Stimulated activated naive CD4-positive, alpha-beta T cell (primary cell): ENCODE measurements at places on chromosomes 4 and X.

DNA sequence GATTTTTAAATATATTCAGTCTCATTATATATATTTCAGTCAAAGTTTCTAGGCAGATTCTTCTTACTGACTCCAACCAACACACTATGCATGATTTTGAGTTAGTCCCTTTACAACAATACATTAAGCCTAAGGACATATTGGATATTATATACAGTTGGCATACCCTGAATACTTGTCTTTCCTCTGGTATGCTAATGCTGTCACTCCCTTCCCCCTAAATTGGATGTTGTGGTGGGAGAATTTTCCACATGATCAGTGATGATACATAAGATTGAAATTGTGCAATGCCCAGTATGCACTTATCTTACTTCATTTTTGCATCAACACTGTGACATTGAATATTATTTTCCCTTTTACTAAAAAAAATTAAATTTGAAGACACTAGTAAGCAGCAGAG is 935.2 kb downstream of the PCDH7 start:
- no peak for DNase-seq

GRCh38 chrX:16903274-16904022 is 33.3 kb upstream of the RBBP7 start:
- DNase-seq, result no peak

DNA sequence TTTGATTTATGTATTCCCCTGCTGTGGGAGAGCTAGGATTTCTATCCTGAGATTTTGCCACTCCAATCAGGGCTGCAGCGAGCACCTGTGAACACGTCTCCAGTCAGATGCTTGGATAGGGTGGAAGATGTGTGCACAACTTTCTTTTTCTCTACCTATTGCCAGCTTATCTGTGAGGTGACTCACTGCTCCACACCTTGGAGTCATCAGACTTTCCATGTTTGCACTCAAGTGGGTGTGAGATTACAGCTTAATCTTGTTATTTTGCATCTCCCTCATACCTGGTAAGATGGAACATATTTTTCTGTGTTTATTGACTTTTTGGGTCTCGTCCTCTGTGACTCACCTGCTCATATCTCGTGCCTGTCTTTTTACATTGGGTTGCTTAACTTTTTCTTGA is 32.2 kb downstream of the PSAPL1 start:
- DNase-seq, result no peak

- no peak for DNase-seq
Observed at GRCh38 chr4:69066945-69067344, 29.3 kb upstream of the UGT2B7 start.

DNA sequence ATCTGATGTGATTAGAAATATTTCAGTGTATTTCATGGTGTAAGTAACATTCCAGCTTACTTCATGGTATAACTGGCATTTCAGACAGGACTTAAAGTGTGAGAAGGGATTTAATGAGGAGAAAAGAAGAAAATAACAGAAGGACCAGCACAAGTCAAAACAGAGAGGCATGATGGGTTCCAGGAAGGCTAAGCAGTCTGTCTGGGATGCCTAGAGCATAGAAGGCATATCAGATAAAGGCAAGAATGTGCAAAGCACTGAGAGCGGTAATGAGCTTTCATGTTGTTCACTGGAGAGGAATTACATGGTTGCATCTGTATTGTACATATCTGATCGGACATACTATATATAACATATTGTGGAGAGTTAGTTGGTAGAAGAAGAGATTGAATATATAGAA is 54.2 kb downstream of the GRID2 start:
- DNase-seq, result no peak

DNA sequence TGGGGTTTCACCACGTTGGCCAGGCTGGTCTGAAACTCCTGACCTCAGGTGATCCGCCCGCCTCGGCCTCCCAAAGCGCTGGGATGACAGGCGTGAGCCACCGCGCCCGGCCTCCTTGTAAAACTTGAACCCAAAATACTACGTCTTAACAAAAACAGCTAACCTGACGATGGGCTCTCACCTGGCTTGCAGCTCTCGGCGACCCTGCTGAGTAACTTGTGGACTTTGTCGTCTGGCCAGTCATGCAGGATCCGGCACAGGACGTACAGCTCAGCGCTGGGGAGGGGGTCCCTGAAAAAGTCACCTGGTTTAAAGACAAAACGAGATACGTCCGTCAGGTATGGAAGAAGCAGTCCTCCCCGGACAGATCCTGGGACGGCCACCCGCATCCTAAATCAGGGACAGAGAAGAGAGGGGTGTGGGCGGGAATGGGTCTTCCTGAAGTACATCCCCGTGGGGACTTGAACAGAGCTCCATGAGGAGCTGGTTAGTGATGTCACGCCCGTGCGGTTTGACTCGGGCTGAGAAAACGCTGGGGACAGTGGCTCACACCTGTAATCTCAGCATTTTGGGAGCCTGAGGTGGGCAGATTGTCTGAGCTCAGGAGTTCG is 20.7 kb upstream of the SLC25A6 start:
- no peak for DNase-seq

- DNase-seq, result no peak
Observed at GRCh38 chrX:74890676-74891430, 34.4 kb downstream of the NEXMIF start.

DNA sequence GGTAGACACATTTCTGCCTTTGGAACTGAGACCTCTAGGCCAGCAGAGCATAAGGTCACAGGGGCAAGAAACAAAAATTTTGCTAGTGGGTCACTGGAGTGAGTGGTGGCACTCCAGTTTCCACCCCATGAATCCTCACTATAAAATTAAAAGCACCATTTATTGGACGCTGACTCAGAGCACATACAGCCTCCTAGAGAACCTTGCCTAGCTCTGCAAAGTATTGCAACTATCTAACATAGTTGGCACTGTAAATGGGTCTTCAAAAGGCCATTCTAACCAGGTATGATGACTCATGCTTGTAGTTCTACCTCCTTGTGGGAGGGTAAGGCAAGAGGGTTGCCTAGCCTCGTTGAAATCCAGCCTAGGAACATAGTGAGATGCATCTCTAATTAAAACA is 25.1 kb downstream of the RRAGB start:
- no peak for DNase-seq

- no peak for DNase-seq
Observed at GRCh38 chr4:3317656-3318211, 24.9 kb downstream of the RGS12 start.

GRCh38 chrX:140346729-140347128 is 158.1 kb downstream of the SOX3 start:
- DNase-seq, result no peak

GRCh38 chrX:8879750-8880149 is 78.6 kb upstream of the FAM9A start:
- DNase-seq, result no peak

GRCh38 chr4:181418496-181418895 is 824.7 kb upstream of the TENM3 start:
- DNase-seq, result no peak

DNA sequence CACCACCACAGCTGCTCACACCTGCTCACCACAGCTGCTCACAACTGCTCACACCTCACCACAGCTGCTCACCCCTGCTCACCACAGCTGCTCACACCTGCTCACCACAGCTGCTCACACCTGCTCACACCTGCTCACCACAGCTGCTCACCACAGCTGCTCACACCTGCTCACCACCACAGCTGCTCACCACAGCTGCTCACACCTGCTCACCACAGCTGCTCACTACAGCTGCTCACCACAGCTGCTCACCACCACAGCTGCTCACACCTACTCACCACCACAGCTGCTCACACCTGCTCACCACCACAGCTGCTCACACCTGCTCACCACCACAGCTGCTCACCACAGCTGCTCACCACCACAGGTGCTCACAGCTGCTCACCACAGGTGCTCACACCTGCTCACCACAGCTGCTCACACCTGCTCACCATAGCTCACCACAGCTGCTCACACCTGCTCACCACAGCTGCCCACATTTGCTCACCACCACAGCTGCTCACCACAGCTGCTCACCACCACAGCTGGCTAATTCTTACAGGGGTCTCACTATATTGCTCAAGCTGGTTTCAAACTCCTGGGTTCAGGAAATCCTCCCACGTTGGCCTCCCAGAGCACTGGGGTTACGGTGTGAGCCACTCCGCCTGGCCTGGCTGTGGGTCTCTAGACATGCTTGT is 30.4 kb upstream of the CPLX1 start:
- no peak for DNase-seq

GRCh38 chrX:115689931-115690330 is 129.0 kb downstream of the PLS3 start:
- DNase-seq, result no peak

GRCh38 chr4:112199041-112199440 is 32.5 kb upstream of the AP1AR start:
- DNase-seq, result no peak

DNA sequence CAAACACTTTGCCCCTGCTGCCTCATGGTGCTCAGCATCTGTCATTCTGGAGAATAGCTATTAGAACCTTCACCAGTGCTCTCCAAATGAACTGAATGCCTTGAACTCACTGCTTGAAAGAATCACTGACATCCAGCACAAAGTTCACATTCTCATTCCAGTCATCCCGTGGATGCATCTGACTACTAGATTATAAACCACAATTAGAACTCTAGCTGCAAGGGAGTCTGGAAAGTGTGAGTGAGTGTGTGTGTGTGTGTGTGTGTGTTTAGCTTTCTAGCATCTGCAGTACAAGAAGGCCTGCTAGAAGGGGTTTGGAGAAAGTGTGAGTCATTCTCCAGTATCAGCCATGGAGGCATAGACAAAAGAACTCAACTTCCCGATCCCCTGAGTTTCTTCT is 71.3 kb upstream of the DYNLT3 start:
- DNase-seq, result no peak

DNA sequence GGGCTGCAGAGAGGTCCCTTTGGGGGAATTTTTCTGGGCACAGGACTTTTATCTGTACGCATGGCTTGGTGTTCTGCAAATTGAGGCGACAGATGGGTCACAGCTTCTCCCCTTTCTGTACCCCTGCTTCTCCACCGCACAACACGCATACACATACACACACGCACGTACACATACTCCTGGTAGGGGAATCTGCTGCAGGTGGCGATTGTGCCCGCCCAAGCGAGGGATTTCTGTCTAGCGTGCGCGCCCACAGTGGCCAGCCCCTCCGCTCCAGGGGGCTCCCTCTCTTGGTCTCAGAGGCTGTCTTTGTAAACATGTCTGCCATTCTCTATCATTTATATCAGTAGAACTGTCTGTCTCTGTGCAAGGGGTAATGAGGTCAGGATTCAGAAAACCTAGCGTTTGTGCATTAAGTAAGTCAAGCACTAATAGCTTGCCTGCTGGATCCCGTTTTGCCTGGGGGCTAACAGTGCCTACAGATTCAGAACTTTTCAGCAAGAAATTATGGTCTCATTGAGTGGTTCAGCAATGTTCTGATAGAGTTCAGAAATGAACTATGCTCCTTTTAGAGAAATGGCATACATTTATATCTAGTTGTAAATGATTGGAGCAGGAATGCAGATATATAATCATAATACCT is 2.2 kb downstream of the GRID2 start:
- DNase-seq, result no peak

DNA sequence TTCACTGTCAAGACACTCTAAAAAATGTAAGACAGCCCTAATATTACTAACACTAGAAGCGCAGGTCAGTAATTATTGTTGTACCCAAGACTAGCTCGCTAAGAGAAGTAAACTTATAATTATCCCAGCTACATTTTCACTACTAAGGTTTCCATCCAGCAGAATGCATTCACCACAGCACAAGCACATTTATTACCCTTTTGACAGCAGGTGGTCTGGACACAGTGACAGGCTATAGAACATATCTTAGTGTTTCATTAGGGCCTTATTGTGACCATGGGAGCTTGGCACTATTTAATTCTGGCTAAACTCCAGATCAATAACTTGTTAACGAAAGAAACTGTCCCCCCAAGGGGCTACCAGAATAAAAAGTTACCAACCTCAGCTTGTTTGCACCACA is 237.7 kb downstream of the ENOX2 start:
- DNase-seq, result no peak

DNA sequence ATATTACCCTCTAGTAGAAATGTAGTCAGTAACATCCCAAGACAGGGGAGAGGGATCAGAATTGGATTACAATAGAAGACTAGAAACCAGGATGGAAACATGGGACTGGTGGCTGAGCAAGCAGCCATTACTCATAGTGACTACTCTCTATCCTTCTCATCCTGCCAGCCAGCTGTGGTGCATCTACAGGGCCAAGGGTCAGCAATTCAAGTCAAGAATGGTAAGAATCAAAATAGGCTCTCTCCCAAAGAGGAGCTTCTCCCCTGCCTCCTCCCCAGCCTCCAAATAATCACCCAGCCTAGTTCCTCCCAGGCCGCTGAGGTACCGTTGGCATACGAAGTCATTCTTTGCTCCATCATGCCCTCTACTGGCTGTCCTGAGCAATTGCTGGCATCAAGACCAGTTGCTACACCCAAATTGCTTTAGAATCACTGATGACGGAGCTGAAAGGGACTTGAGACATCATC is 19.4 kb downstream of the AWAT2 start:
- DNase-seq, result peak; percentile 2

DNA sequence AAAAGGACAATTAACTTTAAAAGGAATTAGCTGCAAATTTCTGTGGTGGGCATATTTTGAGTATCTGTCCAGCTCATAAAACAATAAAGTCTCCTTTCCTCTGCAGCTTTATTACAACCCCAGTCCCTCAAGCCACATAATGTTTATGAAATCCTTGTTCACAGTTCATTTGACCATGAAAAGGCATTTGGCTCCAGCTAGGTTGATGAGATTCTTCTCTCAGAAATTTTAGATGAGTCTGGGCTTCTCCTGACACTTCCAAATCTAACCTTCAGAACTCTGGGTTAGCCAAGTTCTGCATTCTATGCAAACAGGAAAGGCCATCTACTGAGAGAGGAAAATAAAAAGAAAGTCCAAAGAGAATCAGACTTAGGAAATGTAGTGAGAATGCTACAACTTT is 156.8 kb downstream of the GRXCR1 start:
- DNase-seq, result no peak

- peak; percentile 77 for DNase-seq
Observed at GRCh38 chrX:68827848-68828624, 785 bp upstream of the EFNB1 start.

GRCh38 chrX:125398959-125399440 is 79.3 kb downstream of the TEX13C start:
- DNase-seq, result no peak

GRCh38 chr4:153904011-153904410 is 115.1 kb upstream of the SFRP2 start:
- DNase-seq, result no peak

GRCh38 chr4:25915353-25915705 is 1.3 kb downstream of the SMIM20 start:
- no peak for DNase-seq

DNA sequence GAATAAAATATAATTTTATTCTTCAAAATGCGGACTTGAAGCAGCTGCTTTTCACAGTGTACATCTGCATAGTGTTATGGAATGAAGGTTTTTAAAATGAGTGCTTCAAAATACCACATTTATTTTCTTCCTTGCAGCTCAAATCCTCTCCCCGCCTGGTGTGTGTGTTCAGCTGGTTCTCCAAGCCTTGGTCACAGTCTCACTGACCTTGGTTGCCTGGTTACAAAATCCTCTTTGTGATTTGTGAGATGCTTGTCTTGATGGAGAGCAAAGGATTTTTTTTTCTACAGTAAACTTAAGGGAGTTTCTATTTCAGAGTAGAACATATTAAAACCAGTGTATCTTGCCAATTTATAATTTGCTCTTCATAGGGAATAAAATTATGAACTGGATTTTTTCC is 139.2 kb downstream of the PCDH18 start:
- no peak for DNase-seq
